ENCODE measurements at places on chromosomes 7 and 10.
A peak's percentile ranks its signal among the peaks of the same experiment; 100 is the strongest.

DNA sequence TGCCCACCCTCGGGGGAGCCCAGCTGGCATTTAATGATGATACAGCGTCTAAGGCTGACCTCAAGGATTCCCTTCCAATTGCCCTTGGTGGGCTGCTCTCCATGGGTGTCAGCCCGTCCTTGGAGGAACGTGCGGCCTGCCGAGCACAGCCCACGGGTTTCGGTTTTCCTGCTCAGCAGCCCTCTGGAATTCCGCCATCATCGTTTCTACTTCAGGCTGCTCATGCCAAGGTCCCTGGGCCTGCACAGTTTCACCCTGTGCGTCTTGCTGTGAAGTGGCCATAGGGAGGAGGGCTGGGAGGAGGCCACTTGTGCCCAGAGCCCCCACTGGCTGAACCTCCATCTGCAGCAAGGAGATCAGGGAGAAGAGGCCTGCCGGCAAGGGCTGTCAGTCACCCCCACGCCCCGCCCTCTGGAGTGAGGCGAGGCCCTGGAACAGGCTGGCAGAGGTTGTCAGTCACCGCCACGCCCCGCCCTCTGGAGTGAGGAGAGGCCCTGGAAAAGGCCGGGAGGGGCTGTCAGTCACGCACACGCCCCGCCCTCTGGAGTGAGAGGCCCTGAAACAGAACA is 82.8 kb downstream of the CHST15 start:
- DNase-seq = no peak

GRCh38 chr10:124672181-124672638 is 72.0 kb downstream of the FAM53B start:
- DNase-seq = no peak

- DNase-seq = no peak
Measured at GRCh38 chr7:18846765-18847215, 270.6 kb downstream of the TWIST1 start.

DNA sequence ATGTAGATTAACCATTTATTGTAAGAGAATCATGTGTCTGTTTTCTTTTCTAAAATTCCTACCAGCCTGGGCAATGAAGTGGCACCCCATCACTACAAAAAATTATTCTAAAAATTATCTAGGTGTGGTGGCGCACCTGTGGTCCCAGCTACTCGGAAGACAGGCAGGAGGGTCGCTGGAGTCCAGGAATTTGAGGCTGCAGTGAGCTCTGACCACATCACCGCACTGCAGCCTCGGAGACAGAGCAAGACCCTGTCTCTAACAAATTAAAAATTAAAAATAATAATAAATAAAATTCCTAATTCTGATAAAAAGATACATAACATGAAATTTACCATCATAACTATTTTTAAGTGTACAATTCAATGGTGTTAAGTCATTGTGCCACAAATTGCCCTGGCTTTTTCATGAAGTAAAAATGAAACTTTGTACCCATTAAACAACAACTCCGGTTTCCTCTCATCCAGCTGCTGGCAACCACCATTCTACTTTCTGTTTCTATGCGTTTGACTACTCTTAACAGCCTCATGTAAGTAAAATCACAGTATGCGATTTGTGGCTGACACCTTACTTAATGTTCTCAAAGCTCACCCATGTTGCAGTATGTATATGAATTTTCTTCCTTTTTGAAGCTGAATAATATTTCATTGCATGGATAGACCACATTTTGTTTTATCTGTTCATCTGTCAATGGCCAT is 20.6 kb upstream of the USP6NL start:
- no peak for DNase-seq

DNA sequence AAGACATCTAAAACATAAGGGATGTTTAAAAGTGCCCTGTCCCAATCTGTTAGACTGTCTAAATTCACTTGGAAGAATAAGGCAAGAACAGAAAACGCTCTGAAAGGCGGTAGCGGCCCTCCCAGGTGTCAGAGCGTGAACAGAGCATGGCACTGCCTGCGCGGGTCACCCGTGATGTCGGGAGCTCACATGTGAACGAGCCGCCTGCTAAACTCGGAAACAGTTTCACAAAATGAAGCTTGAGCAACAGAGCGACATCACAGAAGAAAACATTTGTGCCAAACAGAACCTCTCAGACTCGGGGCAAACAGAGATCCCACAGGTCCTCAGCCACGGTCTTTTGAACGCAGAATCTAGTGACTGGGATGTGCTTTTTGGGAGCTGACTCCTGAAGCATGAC is 12.8 kb downstream of the BRI3 start:
- DNase-seq = no peak

DNA sequence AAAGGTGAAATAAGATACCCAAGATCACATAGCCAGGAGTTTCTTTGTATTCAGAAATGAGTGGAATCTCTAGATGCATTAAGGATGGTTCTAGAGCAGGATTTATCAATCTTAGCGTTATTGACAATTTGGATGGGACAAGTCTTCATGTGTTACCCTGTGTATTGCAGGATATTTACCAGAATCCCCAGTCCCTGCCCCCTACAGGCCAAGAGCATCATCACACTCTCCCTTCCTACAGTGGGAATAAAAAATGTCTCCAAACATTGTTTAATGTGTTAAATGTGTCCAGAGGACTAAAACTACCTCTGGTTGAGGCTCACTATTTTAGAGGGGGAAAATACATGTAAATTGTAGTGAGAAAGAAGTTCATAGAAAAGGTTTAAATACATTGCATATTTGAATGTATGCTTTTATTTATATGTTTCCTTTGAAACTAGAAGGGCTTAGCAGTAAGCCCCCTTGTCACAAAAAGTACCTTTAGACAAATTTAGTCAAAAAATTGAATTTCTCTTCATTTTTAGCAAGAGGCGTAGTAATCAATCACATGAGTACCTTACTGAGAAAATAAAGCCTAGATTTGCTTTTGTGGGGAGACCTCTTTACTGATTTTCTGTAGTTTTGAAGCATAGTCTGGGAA is 141.2 kb downstream of the MLLT10 start:
- peak; percentile 21 for DNase-seq

DNA sequence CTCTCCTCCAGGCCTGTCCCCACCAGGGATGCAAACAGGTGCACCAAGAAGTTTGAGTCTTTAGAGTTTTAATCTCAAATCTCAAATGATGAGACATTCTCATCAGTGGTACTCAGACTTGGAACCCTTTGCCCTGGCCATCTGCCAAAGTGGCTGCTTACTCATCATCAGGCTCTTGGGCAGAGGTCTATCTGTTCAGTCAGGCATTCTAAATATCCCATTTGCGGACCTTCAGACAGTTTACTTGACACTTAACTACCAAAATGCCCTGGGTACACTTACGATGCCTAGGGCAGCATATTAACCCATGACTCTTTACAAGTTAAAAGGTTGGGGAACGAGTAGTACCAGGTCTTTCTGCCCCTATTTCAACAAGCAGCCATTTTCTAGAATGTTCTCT is 61.2 kb upstream of the YAE1 start:
- peak; percentile 5 for DNase-seq

DNA sequence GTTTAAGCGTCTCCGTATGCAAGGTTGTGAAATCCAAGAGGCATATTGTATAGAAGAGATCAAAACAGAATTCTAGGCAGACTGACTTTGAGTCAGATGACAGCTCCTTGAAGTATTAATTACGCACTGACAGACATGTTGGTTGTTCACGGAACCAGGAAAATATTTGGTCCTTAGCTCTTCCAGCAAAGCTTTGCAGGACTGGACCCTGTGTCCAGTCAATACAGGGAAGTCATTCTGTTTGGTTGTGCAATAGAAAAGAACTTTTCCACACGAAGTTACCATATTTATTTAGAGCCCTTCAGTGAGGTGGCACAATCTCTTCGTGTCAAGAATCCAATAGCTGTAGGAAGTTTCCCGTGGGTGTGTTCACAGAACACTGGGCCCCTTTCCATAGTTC is 205.3 kb downstream of the ARHGAP21 start:
- DNase-seq = no peak

DNA sequence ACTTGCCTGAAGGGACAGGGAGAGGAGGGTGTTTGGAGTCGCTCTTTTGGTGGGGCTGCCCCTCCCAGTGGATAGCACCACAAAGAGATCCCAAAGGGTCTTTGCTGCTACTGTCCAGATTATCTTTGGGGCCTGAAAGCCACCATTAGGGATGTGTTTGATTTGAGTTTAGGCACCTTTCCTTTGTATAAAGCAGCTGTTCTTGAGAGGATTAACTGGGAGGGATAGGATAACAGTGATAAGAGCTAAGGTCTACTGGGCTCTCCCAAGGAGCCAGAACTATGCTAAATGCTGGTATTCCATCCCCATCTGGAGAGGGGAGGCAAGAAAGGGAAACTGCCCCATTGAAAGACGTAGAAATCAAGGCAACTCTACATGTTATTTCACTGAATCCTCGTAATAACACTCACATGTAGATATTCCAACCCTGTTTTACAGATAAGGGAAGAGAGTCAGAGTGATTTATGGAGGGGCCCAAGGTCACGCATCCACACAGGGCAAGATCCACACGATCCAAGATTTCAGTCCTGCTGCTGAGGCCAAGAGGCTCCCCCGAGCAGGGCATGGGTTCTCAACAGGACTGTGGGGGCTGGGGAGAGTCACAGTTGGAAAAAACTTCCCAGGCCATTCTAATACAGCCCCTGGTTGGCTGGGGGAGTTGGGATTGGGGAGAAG is 11.1 kb upstream of the TCF7L2 start:
- DNase-seq = no peak

- DNase-seq = no peak
Measured at GRCh38 chr10:97380516-97380915, 20.6 kb downstream of the RRP12 start.

DNA sequence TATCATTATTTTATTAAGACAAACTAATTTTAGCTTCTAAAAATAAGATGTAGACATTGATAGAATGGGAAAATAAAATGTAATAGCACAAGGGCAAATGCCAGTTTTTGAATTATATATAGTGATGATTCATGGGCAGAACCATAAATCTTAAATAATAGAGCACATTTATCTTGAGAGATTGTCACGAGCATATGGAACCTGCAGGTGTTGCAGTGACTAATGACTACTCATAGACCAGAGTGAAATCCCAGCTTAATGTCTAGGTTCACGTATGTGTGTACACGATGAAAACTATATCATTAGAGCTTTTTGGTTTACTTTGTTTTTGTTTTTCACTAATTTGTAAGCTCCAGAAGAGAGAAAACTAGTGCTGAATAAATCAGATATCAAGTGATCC is 150.2 kb upstream of the CACNA2D1 start:
- no peak for DNase-seq

DNA sequence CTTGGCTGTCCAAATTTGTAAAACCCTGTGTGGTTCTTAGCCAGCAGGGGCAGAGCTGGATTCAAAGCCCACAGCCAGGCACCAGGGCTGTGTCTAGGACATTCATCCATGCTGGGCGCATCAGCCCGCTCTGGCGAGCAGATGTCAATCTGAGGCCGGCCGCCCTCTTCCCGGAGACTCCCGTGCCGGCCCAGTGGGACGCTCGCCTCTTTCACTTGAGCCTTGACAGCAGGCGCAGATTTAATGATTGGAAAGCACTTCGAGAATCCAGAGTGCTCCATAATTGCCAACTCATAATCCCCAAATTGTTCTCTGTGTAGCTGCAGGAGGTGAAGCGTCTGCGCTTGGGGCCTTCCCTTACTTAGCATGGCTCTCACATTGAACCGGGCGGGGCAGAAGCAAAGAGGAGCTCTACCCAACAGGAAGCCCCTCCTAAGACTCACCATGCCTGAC is 36.7 kb downstream of the SLIT1 start:
- no peak for DNase-seq

GRCh38 chr10:24722676-24723385 is 856 bp downstream of the ARHGAP21 start:
- DNase-seq = peak; percentile 47

DNA sequence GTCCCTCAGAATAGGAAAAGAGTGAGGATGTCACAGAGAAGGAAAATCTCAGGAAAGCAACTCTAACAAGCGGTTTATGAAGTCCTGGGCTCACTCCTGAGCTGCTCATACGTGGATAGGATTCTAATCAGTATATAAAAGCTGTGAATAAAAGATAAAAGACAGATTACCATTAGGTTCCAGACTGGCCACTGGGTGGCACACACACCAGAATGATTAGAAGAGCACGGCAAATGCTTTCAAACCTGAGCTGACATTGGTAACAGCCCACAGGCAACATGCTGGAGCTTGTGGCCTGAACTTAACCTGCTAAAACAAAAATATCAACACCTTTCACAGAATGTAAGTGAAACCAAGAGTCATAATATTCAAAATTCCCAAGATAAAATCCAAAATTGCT is 370.8 kb downstream of the GRID1 start:
- peak; percentile 13 for DNase-seq

DNA sequence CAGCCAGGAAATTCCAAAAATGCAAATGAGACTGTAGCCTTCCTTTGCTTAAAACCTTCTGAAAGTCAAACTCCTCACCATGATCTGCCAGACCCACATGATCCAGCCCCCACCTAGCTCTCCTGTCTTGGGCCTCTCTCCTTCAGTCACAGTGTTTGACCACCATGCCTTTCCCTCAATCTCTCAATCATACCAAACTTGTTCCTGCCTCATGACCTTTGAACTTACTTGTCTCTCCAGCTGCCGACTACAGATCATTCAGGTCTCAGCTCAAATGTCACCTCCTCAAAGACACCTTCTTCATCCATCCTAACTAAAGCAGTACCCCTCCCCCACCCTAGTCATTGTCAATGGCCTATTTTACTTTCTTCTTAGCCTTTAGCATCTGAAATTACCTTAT is 9.3 kb upstream of the ADD3 start:
- DNase-seq = no peak

DNA sequence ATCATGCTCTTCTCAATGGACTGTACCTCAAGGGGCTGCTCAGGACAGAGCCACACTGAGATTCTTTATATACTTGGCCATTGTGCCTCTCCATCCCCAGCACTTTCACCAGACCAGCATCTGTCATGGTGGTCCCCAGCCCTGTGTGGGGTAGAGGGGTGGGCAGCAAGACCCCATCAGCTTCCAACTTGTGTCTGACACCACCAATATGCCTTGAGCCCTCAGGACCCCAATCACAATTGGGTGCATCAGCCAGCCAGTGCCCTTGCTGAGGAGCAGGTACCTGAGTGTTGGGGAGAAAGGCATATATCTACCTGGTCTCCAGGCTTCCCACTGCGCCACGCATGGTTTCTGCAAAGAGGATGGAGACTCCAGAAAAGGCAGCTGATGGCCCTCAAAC is 56.3 kb downstream of the GRID1 start:
- DNase-seq = no peak

GRCh38 chr10:127472976-127473375 is 76.1 kb upstream of the NPS start:
- no peak for DNase-seq

DNA sequence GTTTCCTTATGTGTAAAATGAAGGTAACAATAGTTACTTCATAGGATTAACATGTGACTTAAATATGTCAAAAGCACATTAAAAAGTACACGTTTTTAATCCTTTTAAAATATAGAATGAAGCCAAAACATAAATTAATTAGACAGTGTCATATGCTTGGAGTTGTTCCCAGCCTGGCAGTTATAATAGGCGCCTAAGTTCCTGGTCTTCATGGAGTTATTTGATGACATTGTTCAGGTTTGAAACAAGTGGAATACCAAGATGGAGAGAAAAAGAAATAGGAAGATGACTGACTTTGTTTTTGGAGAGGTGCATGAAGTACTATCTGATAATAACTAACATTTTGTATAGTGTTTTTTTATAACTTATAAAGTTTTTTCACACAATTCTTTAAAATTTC is 67.3 kb downstream of the ZNRF2 start:
- no peak for DNase-seq

Data from stimulated activated CD4-positive, alpha-beta T cell treated with anti-CD3 and anti-CD28 coated beads, Interleukin-4, amount 100 ng/mL, for 1 hour (primary cell).